ENCODE measurements at places on chromosomes 1 and 21. TPM values are rescaled to one million over a fixed set of nuclear protein-coding genes. Genes with fewer than 3 reads are reported as not detected.

DNA sequence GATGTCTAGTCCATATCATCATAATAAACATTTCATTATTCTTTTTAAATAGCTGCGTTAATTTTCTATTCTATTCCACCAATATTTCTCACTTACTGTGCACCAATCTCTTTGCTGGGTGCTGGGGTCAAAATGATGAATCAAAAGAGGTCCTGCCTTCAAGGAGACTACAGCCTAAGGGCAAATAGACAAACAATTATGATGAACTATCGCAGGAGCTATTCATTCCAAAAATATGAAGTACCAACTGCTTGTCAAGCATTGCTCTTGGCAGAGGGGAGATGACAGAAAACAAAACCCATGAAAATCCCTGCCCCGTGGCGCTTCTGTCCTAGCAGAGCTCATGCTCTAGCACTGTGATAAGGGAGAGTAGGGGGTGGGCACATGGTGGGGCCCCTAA lies 28.8 kb upstream of the SLC26A9 start:
- no peaks in the 10 kb centered on the region for H3K36me3 ChIP-seq
- DNase-seq = no peak
- H3K27me3 ChIP-seq = no peaks in the 10 kb centered on the region
- no peak overlapping the region for H3K4me3 ChIP-seq
- no peak overlapping the region for H3K27ac ChIP-seq

DNA sequence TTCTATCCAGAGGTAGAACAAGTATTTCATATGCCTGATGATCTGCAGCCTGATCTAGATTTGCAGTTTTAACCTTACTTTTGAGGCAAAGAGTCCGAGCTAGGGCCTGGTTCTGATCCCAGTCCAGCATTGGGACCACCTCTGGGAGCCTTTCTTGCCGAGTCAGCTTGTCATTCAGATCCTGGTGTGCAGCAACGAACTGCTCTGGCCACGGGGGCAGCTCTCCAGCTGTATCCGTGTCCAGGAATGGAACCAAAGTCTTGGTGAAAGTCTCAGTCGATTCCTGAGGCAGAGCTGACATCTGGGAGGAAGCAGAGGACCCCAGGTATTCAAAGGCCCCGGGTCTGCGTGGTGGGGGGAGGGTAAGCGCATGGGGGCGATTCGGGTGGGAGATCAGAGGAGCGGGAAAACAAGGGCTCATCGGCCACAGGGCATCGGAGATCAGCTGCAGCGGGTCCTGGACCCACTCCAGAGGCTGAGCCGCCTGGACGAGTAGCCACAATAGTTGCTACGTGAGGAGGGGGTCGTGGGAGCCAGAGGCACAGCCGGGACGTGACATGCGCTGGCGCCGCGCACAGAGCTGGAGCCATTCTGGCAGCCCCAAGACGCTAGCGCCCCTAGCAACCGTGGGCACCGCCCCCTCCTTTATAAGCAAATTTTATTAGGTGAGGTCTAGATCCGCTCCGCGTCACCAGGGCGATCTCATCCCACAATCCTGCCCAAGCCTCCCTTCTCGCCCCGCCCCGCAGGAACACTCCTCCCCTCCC lies 32.4 kb upstream of the BSDC1 start:
- no peaks in the 10 kb centered on the region for H3K27me3 ChIP-seq
- H3K36me3 ChIP-seq = no peaks in the 10 kb centered on the region
- no peak overlapping the region for H3K4me3 ChIP-seq
- H3K27ac ChIP-seq = no peak overlapping the region
- peak; percentile 20 for DNase-seq

DNA sequence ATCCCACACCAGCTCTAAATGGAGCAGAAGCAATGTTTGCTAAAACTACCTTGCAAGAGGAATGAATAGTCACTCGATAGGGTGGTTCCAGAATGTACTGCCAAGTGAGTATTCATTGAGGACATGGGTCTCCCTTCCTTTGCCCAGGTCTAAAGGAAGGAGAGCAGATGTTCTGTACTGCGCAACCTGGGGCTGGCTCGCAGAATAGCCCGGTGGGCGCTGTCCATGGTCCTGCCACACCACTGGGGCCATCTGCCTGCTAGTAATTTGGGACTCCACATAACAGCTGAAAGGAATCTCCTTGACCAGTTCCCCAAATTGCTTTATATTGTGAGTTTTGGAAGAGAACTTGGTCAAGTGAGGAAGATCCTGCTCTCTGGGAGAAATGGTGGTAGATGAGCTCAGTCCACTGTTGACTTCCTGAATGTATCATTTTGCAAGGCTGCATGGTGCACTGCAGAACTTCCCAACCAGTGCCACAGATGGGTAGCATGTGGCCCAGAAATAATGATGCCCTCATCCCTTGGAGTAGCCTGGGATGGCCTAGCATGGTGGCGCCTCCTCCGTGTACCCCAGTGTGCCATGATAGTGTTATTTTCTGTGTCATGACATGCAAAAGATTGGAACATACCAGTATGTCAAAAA lies 5.7 kb downstream of the SLC6A17 start:
- peaks cover 6% of the 10 kb centered on the region for H3K27me3 ChIP-seq
- peak; percentile 42 for DNase-seq
- no peak overlapping the region for H3K4me3 ChIP-seq
- H3K27ac ChIP-seq = no peak overlapping the region

- peak; percentile 61 for DNase-seq
- H3K36me3 ChIP-seq = no peaks in the 10 kb centered on the region
- no peaks in the 10 kb centered on the region for H3K27me3 ChIP-seq
- H3K4me3 ChIP-seq = no peak overlapping the region
- peak overlapping the region; percentile 62 for H3K27ac ChIP-seq
Observed at GRCh38 chr1:115323366-115324004, 14.6 kb downstream of the NGF start.

DNA sequence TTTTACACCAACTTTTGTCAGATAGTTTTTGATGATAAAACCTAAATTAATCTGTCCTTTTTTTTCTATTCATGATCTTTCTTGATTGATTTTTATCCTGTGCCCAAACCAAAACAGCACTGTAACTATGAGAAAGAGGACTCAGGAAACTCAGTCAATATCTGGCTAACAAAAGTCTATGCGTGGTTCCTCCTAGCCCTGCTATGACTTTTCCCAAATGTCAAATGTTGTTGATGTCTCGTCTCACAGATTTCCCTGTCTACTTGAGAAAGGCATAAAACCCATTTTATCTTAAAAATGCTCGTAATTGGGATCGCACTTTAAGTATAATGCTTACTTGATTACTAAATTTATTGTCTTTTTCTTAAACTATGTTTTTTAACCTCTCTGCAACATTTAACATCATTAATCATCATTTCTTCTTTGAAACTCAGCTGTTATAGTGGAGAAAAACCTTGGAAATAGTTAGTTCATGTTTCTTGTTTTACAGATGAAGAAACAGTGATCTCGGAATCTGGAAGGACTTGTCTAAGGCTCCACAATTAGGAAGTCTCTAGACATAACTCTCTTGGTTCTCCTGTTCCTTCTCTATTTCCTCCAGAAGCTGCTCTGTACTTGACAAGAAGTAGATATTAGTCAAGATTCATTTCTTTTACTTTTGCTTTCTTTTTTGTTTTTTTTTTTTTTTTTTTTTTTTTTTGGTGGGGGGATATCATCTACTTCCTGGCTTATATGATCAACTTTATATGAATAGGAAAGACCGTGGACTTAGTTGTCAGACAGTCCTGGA lies 26.2 kb upstream of the PTPRC start:
- H3K36me3 ChIP-seq = no peaks in the 10 kb centered on the region
- no peaks in the 10 kb centered on the region for H3K4me1 ChIP-seq
- H3K27me3 ChIP-seq = no peaks in the 10 kb centered on the region
- no peak for DNase-seq

- no peak for DNase-seq
- no peak overlapping the region for H3K4me3 ChIP-seq
- no peaks in the 10 kb centered on the region for H3K27me3 ChIP-seq
- no peaks in the 10 kb centered on the region for H3K36me3 ChIP-seq
- no peaks in the 10 kb centered on the region for H3K4me1 ChIP-seq
Observed at GRCh38 chr1:117017062-117017461, 15.5 kb downstream of the CD101 start.

GRCh38 chr21:32712043-32712442 lies 15.8 kb downstream of the SYNJ1 start:
- H3K4me1 ChIP-seq = no peaks in the 10 kb centered on the region
- no peak for DNase-seq
- no peaks in the 10 kb centered on the region for H3K36me3 ChIP-seq
- H3K27ac ChIP-seq = no peak overlapping the region

- no peaks in the 10 kb centered on the region for H3K27me3 ChIP-seq
- no peak for DNase-seq
- no peak overlapping the region for H3K4me3 ChIP-seq
- peak overlapping the region; percentile 27 for H3K27ac ChIP-seq
- no peaks in the 10 kb centered on the region for H3K4me1 ChIP-seq
Observed at GRCh38 chr1:167683641-167684502, 37.9 kb upstream of the MPZL1 start.

DNA sequence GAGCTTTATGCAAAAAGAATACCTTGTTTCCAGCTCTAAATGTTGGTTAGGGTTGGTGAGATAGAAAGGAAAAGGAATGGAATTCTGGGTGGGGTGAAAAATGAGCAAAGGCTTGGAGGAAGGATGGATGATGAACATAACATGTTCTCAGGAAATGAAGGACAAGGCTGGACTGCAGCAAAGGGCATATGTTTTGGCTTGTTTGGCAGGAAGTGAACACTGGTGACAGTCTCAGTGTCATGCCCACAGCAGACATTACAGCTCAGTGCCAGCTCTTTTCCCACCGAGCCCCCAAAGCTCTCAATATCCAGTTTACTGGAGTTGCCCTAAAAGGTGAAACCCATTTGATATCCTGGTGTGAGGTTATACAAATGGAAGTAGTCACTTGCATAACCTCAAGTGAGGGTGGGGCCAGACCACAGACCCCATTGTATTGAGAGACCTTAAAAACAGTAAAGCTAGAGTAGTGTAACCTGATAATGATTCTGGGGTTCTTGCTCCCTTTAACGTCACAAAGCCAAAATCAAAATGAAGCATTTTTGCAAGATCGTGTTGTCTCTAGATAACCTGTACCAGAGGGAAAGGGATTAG lies 270.6 kb downstream of the NFIA start:
- no peaks in the 10 kb centered on the region for H3K4me1 ChIP-seq
- no peak for DNase-seq
- no peaks in the 10 kb centered on the region for H3K27me3 ChIP-seq

GRCh38 chr1:54283635-54284385 lies 83.8 kb downstream of the MRPL37 start:
- H3K4me1 ChIP-seq = peaks cover 20% of the 10 kb centered on the region
- H3K36me3 ChIP-seq = no peaks in the 10 kb centered on the region
- H3K27me3 ChIP-seq = no peaks in the 10 kb centered on the region

DNA sequence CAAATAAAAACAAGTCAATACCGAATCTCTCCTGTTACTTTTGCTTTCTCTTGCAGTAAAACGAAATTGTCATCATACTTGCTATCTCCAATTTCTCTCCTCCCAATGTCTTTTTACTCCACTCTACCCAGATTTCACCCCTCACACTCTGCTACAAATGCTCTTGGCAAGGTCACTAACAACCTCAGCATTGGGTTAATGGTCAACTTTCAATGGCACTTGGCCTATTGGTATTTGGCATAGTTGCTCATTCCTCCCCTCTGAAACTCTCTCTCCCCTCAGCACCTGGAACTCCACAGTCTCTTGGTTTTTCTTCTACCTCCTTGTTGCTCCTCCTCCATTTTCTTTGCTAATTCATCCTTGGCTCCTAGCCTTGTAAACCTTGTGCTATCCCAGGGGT lies 367.3 kb downstream of the PTPRU start:
- H3K4me3 ChIP-seq = no peak overlapping the region
- H3K27me3 ChIP-seq = no peaks in the 10 kb centered on the region
- H3K36me3 ChIP-seq = no peaks in the 10 kb centered on the region
- no peaks in the 10 kb centered on the region for H3K4me1 ChIP-seq
- no peak for DNase-seq

DNA sequence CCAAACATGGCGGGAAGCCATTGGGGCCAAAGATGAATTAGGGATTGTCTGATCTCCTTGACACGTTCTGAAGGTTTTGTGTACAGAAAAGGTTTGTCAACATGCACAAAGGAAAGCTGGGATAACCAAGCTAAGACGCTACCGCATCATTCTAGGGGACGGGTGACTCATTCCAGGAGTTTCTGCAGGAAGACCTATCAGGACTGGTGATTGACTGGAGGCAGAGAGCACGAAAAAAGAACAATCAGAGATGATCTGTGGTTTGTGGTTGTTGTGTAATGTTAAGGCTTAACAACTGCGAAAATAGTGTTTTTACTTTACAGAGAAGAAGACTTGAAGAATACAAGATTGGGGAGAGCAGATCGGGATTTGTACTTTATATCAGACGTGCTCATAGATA lies 22.2 kb upstream of the ERG start:
- H3K4me1 ChIP-seq = no peaks in the 10 kb centered on the region
- no peaks in the 10 kb centered on the region for H3K27me3 ChIP-seq
- no peak overlapping the region for H3K4me3 ChIP-seq
- no peak for DNase-seq
- H3K36me3 ChIP-seq = no peaks in the 10 kb centered on the region

FMO2 gene
- total RNA-seq = 1.1 TPM

TDRD10 gene
- total RNA-seq = 0.42 TPM

IKBKE gene
- 28.4 TPM for total RNA-seq

HTR1D gene
- total RNA-seq = 0.27 TPM

CD1C gene
- total RNA-seq = 0.98 TPM

Measured in colonic mucosa (tissue), 4 donors.